ENCODE measurements at places on chromosomes 4 and X.

- no peak for DNase-seq
These were observed 488.6 kb downstream of the KCTD8 start for GRCh38 chr4:43959976-43960375.

DNA sequence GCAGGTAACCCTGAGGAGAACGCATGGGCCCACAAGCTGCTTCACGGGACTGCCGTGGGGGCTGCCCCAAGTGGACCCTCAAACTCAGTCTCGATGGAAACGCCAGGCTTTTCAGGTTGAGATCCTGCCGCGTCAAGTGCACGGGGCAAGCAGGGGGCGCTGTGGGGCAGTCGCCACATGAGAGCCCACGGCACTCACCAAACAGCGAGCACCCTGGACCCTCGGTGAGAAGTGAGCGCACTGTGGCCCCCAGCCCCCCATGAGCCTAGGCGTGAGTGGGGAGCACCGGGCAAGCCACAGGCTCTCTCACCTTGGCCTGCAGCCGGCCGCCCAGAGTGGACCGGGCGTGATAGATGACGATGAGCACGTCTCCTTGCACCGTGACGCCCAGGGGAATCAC, 50.9 kb upstream of the CPLX1 start:
- DNase-seq = no peak

GRCh38 chr4:171266671-171267070, 546.5 kb upstream of the GALNTL6 start:
- DNase-seq = no peak

- DNase-seq = peak; percentile 2
These were observed 139.2 kb downstream of the NWD2 start for GRCh38 chr4:37383579-37384229.

DNA sequence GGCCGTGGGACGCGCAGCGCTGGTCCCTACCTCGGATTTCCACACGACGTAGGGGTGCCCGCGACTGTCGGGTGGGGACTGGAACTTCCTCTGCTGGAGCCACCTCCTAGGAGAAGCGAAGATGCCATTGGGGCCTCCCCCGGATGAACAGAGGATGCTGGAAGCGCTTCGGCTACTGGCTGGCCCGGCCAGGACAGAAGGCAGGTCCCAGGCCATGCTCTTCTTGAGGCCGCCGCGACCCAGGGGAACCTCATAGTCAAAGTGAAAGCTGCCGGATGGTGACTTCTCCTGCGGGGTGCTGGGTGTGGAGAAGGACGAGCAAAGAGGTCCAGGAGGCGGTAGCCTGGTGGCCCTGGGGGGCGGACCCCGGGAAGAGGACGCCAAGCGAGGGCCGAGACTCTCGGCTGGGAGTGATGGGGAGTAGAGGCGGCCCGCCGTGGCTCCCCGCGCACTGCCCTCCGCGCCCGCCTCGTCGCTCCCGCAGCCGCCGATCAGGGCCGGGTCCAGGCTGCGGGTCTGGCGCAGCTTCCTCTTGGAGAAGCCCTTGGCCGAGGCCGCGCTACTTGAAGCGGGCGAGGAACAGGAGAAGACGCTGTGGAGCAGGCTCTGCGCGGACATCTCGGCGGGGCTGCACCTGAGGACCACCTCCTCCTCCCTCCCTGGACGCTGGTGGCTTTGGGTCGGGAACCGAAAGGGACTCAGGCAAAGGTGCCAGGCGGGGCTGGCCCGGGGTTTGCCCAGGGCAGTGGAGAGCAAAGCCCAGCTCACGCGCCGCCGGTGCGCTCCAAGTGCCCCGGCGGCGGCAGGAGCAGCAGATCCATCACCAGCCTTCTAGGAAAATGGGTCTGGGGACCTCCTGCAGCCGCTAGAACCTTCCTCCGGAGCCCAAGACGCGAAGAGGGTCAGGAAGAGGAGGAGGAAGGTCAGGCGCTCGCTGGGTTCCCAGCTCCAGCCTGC, 1.2 kb downstream of the ARHGAP6 start:
- DNase-seq = no peak

GRCh38 chr4:119498527-119498926, 130.1 kb downstream of the PDE5A start:
- DNase-seq = no peak

GRCh38 chr4:156185514-156186055, 231.9 kb upstream of the CTSO start:
- DNase-seq = no peak

DNA sequence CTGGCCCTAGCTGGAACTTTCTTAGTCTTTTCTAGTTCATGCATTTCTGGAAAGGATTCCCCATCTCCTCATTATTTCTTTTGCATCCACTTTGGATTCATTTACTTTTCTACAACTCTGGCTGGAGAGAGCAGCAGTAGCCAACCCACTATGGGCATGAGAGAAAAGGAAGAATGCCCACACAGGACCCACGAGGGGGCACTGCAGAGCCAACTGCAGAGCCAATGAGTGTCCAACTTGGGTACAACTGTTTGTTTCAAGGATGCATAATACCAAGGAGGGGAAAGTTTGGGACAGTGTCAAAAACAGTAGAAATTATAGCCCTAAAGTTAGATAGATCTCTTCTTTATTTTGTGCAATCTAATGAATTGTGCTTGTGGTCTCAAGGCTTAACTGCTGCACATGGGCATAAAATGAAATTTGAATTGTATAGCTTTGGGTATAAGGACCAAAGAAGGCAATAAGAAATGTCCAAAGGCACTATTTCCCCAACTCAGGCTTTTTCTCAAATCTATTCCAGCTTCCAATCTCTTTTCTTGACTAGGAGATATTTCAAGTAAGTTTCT, 230.6 kb downstream of the NSUN7 start:
- DNase-seq = no peak

GRCh38 chrX:13411496-13412207, 91.8 kb upstream of the ATXN3L start:
- DNase-seq = no peak

DNA sequence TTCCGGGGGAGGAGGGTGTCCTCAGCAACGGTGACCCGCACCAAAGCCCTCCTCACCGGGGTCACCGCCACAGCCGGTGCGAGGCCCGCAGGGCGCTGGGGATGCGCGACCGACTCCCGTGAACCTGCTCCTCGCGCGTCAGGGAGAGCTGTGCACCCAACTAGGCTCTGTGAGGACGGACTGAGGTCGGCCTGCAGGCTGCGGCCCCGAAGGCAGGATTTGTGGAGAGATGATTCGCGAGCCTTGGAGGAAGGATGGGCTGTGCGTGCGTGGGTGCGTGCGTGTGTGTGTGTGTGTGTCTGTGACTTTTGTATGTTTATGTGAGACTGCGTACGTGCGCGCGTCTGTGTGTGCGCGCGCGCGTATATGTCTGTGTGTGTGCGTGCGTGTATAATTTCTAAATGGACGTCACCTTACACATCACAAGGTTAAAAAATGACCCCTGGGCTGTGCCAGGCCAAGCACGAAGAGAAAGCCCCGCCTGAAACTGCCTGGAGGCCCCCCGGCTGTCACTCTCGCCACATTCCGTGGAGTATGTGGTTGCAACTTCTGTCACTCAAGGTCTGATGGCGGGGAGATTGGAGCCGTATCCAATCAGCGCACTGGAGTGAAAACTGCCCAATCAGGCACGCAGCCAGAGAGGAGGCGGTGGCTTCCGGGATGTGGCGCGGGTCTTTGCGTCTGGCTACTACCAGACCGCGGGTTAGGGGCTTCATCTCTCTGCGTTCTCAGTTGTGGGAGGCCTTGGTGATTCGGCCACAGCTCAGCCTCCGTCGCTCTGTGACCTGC, at the start of gene ZNF141:
TSS of gene ZNF141 (plus strand) at position 672 of the 789 bp plus-strand sequence. CDS start 170 bp downstream, outside the sequence.
- DNase-seq = peak; percentile 74

GRCh38 chrX:124863303-124863702, 456.4 kb upstream of the TEX13C start:
- no peak for DNase-seq

GRCh38 chrX:153565996-153566580, 32.9 kb downstream of the CCNQ start:
- DNase-seq = no peak

DNA sequence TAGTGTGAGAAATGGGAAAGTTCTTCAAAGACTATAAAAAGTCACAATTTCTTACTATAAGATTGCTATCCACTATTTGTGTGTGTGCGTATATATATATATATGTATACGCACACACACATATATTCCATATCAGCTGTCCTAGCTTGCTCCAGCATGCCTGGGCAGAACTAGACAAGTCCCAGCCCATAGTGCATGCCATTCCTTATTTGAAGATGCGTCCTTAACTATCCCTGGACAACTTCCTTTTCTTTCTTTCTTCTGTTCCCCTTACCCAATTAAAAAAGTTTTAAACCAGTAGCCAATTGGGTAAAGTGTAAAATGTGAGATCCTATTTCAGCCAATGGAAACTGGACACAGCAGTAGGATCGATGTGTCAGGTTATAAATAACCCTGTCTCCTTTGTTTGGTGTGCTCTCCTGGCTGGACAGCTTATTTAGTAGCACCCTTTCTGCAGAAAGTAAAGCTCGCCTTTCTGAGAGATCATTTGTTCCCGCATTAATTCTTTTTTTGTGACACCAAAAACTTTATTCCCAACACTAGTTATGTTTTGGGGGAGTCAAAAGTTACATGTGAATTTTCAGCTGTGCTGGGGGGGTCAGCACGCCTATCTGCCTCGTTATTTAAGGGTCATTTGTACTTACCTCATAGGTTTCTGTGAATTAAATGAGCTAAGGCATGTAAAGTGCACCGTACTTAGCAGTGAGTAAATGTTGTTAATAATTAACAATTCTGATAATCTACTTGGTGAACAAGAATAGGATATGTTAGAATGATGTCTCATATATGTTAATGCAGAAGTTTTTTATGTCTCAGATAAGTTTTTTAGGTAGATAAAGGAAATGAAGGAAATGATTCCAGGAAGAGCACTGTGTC, 40.9 kb downstream of the KDM6A start:
- no peak for DNase-seq

- DNase-seq = no peak
These were observed 106.8 kb downstream of the FAT4 start for GRCh38 chr4:125421547-125421946.

DNA sequence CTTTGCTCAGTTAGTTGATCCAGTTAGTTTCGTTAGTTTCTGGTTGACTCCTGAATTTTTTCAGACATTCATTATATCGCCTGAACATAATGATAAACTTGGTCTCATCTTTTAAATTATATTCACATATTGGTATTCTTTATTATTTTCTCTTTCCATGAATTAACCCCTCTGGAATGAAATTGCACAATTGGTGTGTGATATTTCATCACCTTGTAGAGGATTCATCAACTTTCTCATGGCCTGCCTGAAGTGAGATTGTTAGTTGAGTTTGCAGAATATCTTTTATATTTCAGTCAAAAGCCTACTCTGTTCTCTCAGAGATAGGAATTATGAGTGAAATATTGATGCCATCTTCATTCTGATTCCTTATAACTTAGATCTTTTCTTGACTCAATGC, 1160.6 kb upstream of the AGA start:
- no peak for DNase-seq

DNA sequence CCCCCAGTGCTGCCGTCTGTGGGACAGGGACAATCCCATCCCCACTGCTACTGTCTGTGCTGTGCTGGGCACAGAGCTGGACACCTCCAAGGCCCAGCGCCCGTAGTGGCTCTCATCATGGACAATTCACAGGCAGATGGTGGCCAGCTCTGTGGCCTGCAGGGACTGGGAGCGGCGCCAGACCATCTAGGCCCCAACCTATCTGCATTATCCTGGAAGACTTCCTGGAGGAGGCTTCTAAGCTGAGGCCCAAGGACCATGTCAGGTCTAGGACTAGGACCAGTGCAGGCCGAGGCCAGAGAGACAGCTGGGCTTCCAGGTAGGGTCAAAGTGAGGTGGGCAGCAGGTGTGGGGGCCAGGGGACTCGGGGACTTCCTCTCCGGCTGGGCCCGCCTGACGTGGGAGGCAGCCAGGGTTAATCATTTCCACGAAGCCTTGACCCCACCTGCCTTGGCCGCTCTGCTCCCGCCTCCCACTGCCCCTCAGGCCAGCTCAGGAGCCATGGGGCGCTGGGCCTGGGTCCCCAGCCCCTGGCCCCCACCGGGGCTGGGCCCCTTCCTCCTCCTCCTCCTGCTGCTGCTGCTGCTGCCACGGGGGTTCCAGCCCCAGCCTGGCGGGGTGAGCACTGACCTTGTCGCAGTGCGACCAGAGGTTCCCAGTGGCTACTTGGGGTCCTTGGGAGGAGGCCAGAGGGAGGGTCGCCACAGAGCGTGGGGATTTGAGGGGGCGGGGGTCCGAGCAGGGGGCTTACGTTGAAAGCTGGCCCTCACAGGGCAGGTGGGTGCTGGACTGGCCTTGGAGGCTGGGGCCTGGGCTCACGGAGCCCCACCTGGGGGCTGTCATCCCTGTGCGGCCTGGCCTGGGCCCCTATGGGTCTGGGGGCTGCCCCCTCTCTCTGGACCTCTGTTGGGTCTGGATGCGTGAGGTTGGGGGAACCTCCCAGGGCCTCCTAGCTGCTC, at the start of gene HGFAC:
TSS of gene HGFAC (plus strand) at position 468 of the 959 bp plus-strand sequence. CDS start at position 502, 34 bp downstream.
- no peak for DNase-seq

DNA sequence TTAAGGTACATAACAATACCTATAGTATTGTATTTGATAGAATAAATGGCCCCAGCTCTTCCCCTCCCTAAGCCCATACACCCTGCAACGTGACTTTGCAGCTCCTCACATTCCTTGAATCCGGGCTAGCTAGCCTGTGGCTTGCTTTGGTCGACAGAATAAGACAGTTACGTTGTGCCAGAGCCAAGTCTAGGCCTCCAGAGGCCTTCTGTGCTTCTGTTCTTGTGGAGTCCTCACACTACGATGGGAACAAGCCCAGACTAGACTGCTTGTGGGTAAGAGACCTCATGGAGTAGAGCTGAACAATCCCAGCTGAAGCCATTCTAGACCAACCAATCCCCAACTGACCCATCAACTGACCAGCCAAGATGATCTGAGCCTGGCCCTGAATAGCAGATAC, 102.4 kb upstream of the PLAC1 start:
- no peak for DNase-seq

DNA sequence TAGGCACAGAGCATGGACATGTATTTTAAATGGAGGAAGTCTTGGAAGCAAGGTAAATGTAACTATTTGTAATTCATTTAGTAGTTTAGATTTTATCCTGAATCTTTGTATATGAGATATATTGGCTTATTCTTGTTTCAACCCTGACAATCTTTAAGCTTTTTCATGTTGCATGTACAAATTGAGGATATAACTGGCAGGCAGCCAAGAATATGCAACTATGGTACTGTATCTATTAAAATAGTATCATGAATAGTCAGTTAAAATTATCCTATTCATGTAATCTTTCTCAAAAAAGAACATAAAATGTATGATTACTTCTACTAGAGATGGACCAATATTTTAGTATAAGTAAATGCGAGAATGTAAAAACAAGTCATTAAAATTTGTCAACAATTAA, 1141.5 kb downstream of the PCDH18 start:
- DNase-seq = no peak

DNA sequence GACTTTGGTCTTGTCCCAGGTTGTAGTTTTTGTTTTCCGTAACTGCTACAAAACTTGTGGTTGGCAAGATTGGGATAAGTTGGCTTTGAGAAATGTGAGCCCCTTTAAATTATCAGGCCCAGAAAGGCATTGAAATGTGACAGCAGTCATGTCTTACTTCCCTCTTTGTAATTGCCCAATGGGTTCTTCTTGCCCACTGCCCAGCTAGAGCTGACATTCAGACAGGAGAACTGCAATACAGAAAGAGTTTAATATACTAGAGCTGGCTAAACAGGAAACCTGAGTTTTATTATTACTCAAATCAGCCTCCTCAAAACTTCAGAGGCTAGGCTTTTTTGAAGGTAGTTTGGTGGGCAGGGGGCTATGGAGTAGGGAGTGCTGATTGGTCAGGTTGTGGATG, 288.3 kb downstream of the ZNF674 start:
- DNase-seq = no peak

- no peak for DNase-seq
These were observed 58.6 kb downstream of the DDX60L start for GRCh38 chr4:168421671-168422070.

All from NCI-H1048 (cell line).